Activated CD4-positive, CD25-positive, alpha-beta regulatory T cell (primary cell): ENCODE measurements at places on chromosomes 1 and 21.

DNA sequence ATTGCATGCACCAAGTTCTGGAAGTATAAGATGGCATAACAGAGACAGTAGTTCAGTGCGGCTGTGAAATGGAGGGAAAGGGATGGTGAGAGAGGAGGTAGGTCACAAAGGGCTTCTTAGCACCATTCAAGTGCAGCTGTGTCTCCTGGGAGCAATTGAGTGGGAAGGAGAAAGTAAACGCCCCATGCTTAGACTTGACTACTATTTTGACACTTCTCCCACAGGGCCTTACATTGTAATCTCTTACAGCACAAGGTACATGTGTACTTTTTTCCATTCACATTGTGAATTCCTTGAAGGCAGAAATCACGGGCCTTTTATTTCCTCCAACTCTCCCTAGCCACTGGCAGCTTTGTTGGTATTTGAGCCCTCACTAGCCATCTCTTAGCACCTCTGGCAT lies 239.6 kb upstream of the FOXD3 start:
- no peak for DNase-seq

GRCh38 chr1:3714284-3714741 lies 37.9 kb upstream of the CCDC27 start:
- DNase-seq, result no peak

DNA sequence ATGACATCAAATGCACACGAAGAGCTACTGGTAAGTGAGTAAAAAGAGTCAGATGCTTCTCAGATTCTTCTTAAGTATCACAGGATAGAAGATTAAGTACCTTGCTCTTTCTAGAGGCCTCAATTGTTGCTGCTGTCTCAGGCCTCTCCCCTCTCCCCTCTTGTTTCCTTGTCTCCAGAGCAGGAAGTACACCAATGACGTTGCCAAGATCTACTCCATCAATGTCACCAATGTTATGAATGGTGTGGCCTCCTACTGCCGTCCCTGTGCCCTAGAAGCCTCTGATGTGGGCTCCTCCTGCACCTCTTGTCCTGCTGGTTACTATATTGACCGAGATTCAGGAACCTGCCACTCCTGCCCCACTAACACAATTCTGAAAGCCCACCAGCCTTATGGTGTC lies 21.3 kb upstream of the SARS1 start:
- DNase-seq, result no peak

GRCh38 chr1:172185211-172185610 lies 235.3 kb upstream of the C1orf105 start:
- no peak for DNase-seq

GRCh38 chr1:52111492-52111891 lies 30.4 kb upstream of the ZFYVE9 start:
- no peak for DNase-seq

GRCh38 chr1:68777851-68778250 lies 281.0 kb upstream of the DEPDC1 start:
- DNase-seq, result no peak
